Stimulated activated CD4-positive, alpha-beta T cell treated with anti-CD3 and anti-CD28 coated beads, Interleukin-12 subunit alpha, Interleukin-12 subunit beta, amount 100 ng/mL, for 24 hours (primary cell): ENCODE measurements at places on chromosomes 5 and 9.

DNA sequence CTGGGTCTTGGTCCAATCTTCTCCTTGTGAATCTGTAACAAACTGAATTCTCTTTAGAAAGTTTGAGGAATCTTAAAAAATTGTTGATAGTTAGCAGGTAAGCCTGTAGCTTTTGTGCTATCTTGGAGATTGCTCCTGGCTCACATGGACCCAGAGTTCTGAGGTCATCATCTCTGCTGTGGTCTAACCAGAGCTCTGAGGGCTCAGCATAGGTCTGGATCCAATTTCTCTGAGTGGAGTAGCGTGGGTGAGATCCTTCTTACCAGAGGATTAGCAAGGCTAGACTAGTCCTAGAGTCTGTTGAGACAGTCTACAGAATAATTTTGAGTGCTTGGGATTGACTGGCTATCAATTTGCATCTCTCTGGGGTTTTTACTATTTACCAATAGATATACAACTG, 60.5 kb upstream of the IL6ST start:
- DNase-seq: no peak

GRCh38 chr5:137090721-137091120, 408.4 kb downstream of the SPOCK1 start:
- DNase-seq: no peak

- DNase-seq: no peak
Observed at GRCh38 chr5:146070746-146071145, 34.6 kb downstream of the PLAC8L1 start.

- DNase-seq: no peak
Observed at GRCh38 chr5:179348843-179349242, 3.6 kb upstream of the ADAMTS2 start.

- no peak for DNase-seq
Observed at GRCh38 chr5:173025651-173026050, 30.5 kb upstream of the CREBRF start.

DNA sequence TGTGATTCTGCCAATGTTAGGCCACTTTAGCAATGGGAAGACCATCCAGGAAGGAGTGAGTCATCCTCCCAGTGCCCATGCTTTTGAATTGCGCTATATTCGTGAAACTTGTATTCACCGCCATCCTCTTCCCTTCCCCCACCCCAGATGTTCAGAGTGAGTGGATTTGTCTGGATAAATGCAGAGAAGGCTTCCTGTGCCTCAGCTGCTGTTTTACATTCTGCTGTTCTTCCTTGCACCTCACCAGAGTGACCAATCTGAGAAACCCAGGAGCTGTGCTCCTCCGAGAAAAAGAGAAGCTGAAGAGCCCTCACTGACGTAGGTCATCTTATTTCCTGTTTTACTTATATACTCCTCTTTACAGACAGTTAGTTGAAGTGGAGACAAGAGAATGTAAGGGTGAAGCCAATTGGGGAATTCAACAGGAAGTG, 24.6 kb upstream of the SVEP1 start:
- no peak for DNase-seq

DNA sequence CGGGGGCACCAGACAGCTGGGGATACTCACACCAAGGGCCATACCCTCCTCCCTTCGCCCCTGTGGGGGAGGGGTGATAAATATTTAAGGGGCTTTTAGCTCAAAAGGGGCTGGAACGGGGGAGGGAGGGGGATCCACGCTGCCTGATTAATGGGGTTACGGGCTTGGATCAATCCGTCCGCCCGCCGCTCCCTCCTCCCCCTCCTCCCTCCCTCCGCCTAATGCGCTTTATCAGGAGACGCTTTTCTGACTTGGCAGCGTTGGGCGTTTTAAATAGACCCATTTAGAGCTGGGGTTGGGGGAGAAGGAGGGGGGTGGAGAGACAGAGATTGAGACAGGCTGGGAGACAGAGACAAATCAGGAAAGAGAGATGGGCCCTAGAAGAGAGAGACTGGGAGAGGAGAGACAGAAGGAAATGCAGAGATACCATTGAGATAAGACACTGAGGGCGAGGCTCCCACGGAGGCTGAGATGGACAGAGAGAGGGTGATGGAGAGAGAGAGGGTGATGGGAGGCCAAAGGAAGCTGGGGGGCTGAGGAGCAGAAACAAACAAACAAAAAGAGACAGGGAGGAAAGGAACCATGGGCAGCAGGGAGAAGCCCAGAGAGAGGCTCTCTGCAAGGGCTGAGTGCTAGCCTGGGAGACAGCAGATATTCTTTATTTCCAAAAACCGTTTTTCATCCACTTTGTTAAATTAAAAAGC, 10.3 kb downstream of the CNTFR start:
- no peak for DNase-seq

- DNase-seq: no peak
Observed at GRCh38 chr5:150103678-150104549, 17.6 kb upstream of the CSF1R start.

DNA sequence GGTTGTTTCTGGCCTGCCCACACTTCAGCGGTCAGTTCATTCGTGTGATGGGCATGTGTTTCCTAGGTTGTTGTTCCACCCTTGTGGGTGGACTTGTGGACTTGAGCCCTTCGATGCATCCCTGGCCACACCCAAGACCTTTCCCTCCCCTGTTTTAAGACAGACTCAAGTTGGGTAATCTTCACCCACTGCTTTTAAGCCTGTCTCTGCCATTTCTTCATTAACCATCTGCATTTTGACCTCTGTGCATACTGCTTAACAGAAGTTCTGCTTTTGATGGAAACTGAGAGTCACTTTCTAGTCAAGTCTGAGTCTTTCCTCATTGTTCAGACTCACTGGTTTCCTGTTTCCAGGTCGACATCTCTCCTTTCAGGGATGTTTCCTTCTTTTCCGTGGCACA, 233.7 kb downstream of the ARHGEF28 start:
- DNase-seq: no peak

- no peak for DNase-seq
Observed at GRCh38 chr5:97026721-97027120, 90.8 kb downstream of the LNPEP start.

DNA sequence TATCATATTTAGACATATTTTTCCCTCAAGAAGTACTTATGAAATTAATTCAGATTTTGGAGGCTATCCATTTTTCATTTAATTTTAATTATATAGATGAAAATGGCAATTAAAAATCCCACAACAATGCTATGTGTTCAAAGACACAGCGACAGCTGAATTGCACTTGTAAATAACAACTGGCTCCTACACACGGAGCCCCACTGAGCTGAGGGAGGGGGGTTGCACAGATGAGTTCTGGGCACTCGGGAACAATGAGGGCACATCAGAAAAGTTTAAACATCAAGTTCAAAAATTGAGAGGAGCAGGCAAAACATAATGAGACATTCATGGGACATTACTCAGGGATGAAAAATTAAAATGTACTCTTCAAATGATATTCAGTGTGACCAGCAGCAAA, 104.9 kb downstream of the MARCHF3 start:
- no peak for DNase-seq

GRCh38 chr9:99732715-99733114, 89.0 kb upstream of the NR4A3 start:
- DNase-seq: no peak

GRCh38 chr9:129811967-129812363, 9.0 kb downstream of the TOR1B start:
- DNase-seq: no peak

- DNase-seq: no peak
Observed at GRCh38 chr9:70452365-70452764, 37.9 kb upstream of the KLF9 start.

DNA sequence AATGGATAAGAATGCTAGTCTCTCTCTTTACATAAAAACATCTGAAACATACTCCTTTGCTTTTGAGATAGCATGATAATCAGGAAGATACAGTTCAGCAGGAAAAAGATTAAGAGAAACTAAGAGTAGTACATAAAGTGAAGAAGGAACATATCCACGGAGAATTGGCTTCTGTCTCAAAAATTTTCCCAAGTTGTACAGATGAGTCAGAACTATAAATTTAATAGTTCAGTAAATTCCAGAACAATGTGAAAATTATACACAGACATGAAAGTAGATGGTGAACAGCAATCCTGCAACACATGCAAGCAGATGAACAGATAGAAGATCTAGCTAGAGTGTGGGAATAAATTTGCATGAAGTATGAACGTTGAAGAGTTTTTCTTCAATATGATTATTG, 691.4 kb upstream of the RIOK2 start:
- DNase-seq: no peak

GRCh38 chr9:108052431-108053080, 563.0 kb upstream of the KLF4 start:
- DNase-seq: no peak

DNA sequence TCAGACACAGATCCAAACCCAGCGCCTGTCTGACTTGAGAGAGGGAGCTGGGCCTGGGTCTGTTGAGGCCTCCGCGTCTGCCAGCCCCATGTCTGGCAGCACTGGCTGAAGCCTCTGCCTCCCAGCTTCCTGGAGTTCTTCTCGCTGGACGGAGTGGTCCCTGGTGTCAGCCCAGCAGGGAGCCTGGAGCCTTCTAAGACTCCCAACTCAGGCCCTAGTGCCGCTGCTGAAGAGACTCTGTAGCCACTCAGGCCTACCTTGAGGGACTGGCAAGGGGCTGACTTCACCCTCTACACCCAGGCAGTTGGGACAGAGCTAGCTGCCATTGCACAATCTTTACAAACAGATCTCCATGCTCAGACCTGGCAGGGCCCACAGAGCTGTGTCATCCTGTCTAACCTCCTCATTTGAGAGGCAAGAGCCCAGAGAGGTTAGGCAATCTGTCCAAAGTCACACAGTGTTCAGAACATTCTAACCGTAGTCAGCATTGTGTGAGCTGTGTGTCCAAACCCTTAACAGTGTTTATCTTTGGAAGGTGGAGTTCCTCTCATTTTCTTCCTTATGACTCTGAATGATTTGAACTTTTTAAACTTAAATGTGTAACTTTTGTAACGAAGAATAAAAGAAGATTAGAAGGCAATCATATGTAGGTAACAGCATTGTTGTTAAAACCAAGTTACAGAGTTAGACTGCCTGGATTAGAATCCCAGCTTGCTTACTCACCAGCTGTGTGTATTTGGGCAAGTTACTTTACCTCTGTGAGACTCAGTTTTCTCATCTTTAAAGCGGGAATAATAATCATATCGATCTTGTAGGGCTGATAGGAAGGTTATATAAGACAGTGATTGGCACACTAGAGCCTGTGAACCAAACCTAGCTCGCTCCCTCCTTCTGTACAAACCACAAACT, 4.6 kb upstream of the DUSP1 start:
- DNase-seq: no peak

DNA sequence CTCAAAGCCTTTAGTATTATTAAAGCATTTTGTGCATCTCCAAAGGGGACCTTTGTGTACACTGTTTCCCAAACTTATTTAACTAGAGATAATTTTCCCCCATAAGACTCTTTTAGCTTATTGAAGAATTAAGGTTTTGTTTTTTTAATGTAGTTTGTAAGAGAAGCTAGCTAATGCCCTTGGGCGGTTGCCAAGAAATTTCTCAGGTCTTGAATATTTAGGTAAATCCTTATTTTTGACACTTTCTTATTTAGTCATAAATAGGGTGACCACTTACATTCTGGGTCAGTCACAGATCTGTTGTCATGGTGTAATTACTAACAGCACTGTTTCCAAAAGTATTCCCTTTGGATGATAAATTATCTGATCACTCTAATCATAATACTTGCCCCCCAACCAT, 27.2 kb downstream of the TNFAIP8 start:
- DNase-seq: no peak

- no peak for DNase-seq
Observed at GRCh38 chr9:69249337-69249736, 75.3 kb downstream of the TJP2 start.

DNA sequence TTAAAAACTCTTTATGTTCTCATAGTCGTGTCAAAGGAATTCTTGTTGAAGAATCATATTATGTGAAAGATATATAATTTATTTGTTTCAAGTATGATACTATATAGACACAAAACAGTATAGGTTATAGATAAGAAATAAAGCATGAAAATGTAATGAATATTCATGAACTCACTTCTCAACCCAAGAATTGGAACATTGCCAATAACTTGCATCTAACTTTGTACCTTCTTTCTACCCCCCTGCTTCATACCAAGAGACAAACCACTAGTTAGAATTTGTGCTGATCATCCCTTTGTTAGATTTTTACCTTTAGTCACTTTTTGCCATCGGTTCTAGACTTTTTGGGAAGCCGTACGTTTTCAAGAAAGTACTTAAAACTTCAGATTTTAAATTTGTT, 32.6 kb downstream of the HSD17B4 start:
- no peak for DNase-seq

- DNase-seq: no peak
Observed at GRCh38 chr5:138467711-138468132, 2.4 kb downstream of the EGR1 start.

- DNase-seq: no peak
Observed at GRCh38 chr5:39058178-39058921, 15.8 kb downstream of the RICTOR start.

DNA sequence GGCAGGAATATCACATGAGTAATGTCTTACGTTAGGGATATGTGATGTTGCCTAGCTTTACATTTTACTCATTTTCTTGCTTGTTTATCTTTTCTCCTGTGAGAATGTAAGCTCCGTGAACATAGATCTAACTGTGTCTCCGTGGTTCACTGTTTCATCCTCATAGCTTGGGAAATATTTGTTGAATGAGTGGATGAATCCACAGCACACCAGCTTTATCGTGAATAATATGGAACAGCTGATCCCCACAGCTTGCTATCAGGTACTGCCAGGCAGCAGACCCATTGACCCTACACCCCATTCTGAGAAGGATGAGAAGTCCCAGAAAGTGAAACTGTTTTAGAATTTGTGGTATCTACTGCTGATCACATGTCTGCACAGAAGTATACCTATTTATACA, 106.8 kb upstream of the FBN2 start:
- DNase-seq: no peak

DNA sequence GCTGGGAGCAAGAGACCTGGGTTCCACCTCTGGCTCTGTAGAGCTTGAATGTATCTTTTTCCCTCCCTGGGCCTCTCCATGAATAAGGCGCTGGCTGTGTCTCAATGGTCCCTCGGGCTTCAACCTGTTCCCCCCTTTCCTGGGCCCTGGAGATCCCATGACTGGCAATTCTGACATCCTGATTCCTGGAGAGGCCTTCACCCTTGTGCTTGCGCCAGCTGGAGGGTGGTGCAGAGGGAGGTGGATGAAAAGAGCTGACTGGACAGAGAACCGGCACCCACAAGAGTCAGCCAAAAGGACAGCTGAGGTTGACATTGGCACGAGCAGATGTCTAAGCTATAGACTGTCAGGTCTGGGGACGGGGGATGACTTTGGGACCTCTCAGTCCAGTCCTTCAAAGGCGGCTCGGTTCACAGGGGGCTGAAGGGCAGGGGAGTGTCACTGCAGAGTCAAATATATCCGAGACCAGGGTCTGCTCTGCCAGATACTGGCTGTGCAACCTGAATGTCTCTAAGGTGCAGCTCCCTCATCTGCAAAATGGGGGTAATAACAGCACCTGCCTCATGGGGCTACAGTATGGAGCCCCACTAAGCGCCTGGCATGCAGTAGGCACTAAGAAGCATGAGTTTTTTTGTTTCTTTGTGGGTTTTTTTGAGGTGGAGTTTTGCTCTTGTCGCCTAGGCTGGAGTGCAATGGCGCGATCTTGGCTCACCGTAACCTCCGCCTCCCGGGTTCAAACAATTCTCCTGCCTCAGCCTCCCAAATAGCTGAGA, 13.8 kb downstream of the DNM1 start:
- DNase-seq: no peak

- DNase-seq: no peak
Observed at GRCh38 chr9:89428901-89429890, 68.7 kb downstream of the SEMA4D start.
